ENCODE measurements at places on chromosomes 5 and 9.

DNA sequence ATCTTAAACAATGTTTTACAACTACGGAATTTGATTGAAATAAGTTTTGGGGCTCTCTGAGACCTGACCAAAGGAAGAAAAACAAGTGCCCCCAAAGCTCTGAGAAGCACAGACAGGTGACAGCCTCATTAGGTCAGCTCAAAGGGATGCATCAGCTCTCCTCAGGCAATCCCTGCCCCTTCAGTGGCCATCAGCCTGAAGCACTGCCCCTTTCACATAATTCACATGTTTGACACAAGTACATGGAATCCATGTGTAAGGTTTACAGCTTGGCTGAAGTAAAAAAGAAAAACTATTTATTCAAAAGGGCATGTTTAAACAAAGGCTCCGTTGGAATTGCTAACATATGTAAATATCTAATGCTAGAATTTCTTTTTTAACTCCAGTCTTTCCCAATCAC is 56.3 kb downstream of the TSSK1B start:
- no peak for DNase-seq

DNA sequence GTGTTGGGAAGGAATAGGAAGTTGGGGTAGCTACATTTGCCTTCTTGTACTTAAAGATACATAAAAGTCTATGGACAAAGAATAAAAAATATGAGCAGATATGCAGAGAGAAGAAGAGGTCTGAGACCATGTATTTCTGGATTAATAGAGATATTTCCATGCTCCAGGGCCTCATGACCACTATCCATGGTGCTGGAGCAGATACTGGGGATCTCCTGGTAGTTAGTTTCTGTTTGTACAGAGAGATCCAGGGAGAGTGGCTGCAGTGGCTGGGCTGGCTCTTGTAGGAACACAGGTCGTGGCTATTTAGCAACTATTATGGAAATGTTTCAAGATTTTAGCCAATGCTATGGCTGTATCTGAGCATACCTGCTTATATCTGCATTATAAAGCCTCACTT is 184.2 kb upstream of the TMEM161B start:
- DNase-seq, result no peak

GRCh38 chr9:136926154-136926704 is 18.3 kb downstream of the FBXW5 start:
- no peak for DNase-seq

GRCh38 chr5:31452314-31452713 is 79.6 kb downstream of the DROSHA start:
- no peak for DNase-seq

Measured in NCI-H510A treated with DMSO at 0.1 percent for 48 hours (cell line).